A673 (cell line): ENCODE measurements at places on chromosomes 7 and 10. TPM values are rescaled to one million over a fixed set of nuclear protein-coding genes. Genes with fewer than 3 reads are reported as not detected.

The POMZP3 gene
- 30.6 and 32.2 TPM in 2 replicates for total RNA-seq

The PRLHR gene
- not detected in 2 replicates for total RNA-seq

DNA sequence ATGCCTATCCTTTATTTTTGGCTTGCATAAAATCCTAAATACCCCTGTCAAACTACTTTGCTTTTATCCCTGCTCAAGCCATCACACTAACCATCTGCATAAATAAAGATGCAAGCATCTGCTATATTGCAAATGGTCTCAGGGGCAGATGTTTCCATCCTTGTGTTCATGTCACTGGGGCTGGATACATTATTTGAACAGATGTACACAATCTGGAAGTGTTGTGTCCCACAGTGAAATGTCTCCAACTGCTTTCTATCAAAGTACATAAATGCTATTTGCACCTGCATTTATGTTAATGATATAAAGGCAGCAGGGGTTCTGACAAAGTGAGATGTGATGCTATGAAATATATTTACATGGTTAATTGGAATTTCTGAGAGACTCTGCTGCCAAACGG is 163.1 kb downstream of the ZNF438 start:
- no peaks in the 10 kb centered on the region for H3K36me3 ChIP-seq
- no peak overlapping the region for H3K4me3 ChIP-seq
- no peak overlapping the region for H3K27ac ChIP-seq
- H3K4me1 ChIP-seq: no peaks in the 10 kb centered on the region

- H3K4me3 ChIP-seq: no peak overlapping the region
- DNase-seq: no peak
- H3K27ac ChIP-seq: no peak overlapping the region
- no peaks in the 10 kb centered on the region for H3K4me1 ChIP-seq
- peaks cover 8% of the 10 kb centered on the region for H3K36me3 ChIP-seq
Measured at GRCh38 chr7:127803626-127804025, 151.6 kb downstream of the SND1 start.

DNA sequence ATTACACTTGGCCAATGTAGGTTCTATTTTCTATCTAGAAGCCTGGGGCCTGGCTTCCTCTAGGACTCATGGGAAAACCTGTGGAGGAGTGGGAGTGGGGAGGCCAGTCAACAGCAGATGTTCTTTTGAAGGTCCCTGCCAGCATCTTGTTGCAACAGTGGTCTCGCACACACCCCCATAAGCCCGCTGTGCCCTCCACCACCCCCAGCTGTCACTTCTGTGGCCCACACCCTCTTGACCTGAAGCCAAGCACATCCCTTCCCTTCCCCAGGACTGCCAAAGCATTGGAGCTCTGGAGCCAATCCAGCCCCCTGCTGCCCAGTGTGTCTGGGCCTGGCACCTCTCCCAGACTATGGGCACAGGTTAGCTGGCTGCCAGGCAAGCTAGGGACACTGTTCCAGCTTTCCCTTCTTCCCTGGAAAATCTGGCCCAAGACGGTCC is 1.9 kb upstream of the STX1A start:
- no peak overlapping the region for H3K27ac ChIP-seq
- DNase-seq: no peak
- H3K27me3 ChIP-seq: no peaks in the 10 kb centered on the region
- H3K36me3 ChIP-seq: no peaks in the 10 kb centered on the region
- H3K4me3 ChIP-seq: no peak overlapping the region
- H3K4me1 ChIP-seq: peaks cover 27% of the 10 kb centered on the region
